ENCODE measurements at places on chromosomes 7 and 10.

DNA sequence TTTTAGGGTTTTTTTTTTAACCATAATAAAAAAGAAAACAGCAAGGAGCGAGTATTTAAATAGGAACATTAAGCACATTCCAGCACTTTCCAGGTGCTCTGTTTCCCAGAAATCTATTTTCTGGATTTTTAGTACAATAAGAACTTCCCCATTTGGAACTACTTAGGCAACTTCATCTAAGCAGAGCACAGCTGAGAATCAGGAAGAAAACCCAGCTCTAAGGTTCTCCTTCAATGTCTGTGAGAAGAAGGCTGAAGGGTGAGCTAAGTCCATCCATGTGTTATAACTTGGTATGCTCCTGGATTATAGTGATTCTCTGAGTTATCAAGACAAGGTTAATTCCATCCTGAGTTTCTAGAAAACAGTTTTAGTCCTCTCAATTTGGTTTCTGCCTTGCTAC lies 181.9 kb downstream of the CYP26A1 start:
- DNase-seq, result no peak

DNA sequence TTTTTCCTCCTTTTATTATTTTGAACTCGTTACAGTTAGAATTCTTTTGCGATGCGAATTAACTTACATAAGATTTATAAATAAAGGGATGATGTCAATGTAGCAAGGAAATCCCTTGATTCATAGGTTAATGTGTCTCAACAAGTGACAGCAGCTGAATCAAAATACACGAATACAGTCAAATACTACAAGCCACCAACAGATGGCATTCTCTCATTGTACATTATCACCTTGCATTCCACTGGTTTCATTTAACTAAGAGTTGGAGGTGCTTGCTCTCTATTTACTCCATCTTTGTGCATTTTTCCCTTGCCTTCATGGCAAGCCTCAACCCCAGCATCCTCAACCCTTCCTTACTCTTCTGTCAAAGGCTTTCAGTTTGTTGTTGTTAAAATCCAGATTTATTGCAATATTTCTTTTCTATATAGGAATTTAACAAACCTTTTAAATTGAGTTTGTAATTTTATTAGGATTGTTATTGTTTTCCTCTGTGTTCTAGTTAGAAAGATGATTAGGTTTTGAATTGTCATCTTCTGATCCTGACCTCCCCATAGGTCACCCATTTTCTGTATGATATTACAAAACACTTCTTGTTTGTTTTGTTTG lies 78.3 kb downstream of the SLC25A40 start:
- DNase-seq, result no peak

DNA sequence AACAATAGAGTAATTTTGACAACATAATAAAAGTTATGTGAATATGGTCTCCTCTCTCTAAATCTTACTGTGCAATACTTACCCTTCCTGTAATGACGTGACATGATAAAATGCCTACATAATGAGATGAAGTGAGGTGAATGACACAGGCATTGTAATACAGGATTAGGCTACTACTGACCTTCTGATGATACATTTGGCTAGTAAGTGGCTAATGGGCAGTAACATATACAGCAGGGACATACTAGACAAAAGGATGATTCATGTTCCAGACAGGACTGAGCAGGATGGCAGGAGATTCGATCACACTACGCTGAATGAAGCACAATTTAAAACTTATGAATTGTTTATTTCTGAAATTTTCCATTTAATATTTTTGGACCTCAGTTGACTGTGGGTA lies 4.7 kb downstream of the C10orf88 start:
- no peak for DNase-seq

GRCh38 chr10:100158044-100158805 lies 27.6 kb downstream of the ERLIN1 start:
- no peak for DNase-seq

- DNase-seq, result no peak
These were observed 97.7 kb upstream of the CDCA7L start for GRCh38 chr7:22043367-22043766.

GRCh38 chr7:30450240-30450982 lies 28.2 kb downstream of the NOD1 start:
- DNase-seq, result no peak

DNA sequence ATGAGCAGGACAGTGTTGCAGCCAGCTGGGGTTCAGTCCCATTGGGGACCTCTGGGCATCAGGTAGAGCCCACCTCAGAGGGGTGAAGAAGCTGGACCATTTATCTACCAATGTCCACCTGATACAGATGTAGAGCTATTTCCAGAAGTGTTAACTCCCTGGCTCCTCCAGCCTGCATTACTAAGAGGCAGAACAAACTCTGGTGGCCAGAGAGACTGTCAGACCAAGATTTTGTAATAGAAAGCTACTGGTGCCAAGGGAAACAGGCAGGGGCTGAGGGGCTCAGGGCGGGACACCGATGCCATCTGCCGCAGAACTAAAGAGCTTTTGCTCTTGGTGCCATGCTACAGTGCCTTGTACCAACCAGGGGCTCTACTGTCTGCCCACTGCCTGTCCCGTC lies 268.2 kb upstream of the HABP2 start:
- DNase-seq, result no peak

GRCh38 chr7:21526007-21526406 lies 16.8 kb upstream of the DNAH11 start:
- DNase-seq, result no peak

GRCh38 chr7:72751978-72752377 lies 76.0 kb downstream of the TYW1B start:
- no peak for DNase-seq

DNA sequence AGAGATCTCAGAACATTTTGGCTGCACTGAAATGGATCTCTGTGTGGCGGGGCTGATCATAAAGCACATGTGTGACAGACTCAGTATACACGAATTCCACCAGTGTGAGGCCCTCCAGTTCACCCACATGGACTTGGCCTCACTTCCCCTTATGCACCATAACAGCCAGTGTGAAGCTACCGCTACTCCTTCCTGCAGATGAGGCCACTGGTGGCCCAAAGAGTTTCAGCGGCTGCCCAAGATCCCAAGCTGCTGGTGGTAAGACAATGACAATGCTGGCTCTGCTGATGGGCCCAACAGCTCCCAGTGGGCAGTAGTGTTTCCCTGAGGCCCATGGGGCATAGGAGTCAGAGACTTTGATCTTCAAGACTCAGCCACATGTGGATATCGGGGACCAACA lies 21.0 kb upstream of the C10orf71 start:
- no peak for DNase-seq

- no peak for DNase-seq
These were observed 31.9 kb upstream of the ADCYAP1R1 start for GRCh38 chr7:31020161-31020560.

DNA sequence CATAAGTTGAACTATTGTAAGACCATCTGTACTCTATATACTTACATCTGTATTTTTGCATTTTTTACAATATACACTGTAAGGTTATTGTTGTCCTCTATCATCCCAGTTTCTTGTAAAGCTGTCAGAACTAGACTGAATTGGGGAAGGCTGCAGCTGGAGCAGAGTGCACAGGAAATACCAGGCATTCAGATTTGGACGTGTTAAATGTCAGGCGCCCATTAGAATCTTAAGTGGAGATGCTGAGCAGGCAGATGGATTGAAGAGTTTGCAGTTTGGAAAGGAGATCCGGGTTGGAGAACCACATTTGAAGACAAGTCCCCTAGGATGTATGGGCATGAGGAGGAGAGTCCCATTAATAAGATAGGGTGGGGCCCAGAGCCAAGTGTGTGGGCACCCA lies 40.4 kb downstream of the MTURN start:
- DNase-seq, result no peak

DNA sequence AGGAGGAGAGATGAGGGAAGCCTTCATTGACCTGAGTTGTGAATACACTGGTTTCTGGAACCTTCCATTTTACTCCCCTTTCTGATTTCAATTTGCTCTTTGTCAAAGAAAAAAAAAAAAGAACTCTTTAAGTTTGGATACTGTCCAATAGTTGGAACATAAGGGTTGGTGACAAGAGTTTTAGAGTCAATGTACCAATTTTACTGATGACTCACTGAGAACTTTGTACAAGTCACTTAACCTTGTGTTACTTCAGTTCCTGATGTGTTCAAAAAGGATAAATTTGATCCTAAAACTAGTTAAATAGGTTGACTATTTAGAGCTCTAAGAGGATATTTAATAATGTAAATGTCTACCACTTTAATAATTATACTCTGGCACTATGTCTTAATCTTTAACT lies 4.1 kb upstream of the CDK14 start:
- no peak for DNase-seq

DNA sequence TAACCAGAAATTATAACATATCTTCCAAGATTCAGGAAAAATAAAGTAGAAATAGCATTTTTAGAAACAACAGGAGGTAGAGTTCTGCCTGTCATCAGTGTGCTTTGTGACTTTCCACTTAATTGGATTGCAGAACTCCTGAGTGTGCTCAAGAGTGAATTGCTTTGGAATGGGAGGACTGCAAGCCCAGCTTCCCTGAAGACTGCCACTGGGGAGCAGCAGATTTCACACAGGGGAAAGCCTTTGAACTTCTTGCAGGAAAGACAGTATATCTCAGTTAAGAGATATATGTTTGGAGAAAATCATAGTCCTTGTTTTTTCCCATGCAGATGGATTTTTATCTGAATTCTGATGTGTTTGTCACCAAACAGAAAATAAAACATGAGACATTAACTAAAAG lies 124.5 kb downstream of the TMEM168 start:
- DNase-seq, result no peak

DNA sequence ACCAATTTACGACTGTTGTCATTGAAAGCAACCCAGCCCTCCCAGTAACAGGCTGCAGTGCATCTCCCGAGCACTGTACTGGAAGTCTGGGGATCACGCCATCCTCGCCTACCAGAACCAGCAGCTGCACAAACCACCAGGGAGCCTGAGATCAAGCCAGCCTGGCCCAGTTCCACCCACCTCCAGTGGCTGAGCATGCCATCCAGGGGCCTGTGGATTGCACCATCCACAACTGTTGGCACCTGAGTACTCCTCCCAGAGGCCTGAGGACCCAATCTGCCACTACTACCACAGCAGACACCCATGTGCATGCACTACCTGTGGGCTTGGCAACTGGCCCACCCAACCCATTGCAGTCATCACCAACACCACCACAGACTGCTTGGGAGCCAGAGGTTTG lies 44.2 kb downstream of the HERPUD2 start:
- DNase-seq, result no peak

GRCh38 chr10:84331091-84331490 lies 2.7 kb downstream of the CCSER2 start:
- DNase-seq, result no peak

- no peak for DNase-seq
These were observed 9.4 kb upstream of the CLDN3 start for GRCh38 chr7:73779517-73779916.

DNA sequence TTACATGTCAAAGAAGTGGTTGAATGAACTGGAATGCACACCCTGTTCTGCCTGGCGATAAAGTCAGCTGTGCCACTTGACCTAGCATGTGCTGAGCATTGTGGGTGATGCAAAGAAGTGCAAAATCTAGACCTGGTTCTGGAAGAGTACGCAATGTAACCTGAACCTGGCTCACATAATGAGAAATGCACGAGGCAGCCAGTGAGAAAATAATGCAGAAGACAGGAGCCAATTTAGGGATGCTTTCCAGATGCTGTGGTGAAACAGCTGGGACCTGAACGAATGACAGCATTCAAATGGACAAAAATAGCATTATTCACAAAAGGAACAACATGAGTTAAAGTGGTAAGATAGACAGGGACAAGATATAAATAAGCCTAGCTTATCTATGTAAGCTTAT lies 402.6 kb downstream of the SORCS1 start:
- no peak for DNase-seq

DNA sequence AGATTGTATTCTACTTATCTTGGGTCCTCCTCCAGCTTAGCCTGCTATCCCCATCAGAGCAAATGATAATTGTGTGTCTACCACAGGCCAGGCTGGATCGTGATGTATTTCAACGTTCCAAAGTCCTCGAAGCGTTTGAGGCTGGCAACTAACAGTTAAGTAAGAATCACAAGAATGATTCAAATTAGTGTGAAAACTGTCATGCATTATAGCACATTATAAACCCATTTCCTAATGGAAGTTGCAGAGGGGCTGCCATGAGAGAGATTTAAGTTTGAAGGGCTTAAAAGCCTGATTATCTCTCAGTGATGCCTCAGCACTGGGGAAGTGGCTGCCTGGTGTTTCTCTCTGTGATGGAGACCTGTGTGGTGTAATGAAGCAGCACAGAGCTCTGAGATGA lies 119.1 kb downstream of the FRMD4A start:
- DNase-seq, result no peak

- no peak for DNase-seq
These were observed 456.4 kb upstream of the PFKP start for GRCh38 chr10:2610946-2611345.

DNA sequence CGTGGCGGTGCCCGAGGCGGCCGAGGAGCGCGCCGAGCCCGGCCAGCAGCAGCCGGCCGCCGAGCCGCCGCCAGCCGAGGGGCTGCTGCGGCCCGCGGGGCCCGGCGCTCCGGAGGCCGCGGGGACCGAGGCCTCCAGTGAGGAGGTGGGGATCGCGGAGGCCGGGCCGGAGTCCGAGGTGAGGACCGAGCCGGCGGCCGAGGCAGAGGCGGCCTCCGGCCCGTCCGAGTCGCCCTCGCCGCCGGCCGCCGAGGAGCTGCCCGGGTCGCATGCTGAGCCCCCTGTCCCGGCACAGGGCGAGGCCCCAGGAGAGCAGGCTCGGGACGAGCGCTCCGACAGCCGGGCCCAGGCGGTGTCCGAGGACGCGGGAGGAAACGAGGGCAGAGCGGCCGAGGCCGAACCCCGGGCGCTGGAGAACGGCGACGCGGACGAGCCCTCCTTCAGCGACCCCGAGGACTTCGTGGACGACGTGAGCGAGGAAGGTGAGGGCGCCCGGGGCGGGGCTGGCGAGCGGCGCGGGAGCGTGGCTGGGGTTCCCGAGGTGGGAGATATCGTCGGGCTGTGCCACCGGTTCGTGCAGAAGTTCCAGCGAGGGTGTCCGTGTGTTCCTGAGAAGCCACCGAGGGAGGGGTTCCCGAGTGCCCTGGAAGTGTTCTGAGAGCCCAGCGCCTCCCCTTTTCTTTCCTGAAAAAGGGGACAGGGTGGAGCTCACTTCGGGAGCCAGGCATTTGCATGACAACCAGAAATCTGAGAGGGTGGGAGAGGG lies 495 bp downstream of the EIF3B start:
- no peak for DNase-seq

Data from stimulated activated CD8-positive, alpha-beta memory T cell treated with anti-CD3 and anti-CD28 coated beads, Interleukin-7, amount 100 ng/mL, for 48 hours (primary cell).